ENCODE measurements at places on chromosomes 2 and 18.

DNA sequence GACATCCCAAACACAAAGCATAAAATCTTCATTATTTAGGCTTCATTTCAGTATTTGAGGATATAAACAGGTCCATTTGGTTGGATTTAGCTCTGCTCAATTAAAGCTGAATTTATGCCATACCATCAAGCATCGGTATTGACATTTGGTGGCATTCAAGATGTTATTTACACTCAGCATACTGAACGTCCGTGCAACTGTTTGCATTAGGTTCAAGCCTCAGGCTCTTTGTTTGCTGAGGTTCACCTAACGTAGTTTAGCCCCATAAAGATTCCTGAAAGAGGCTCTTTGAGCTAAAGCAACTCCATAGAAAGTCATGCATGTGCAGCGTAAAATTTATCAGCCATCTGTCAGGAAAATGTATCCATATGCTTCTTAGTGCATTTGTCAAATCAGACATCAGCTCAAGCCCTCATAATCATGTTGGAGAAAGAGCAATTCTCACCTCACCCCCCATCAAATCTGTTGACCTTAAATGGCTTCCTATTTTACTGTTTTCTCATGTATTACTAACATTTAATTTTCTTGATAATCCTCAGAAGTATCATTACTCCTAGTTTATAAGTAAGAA lies 366.9 kb downstream of the EPHA4 start:
- no peak for DNase-seq

- no peak for DNase-seq
Observed at GRCh38 chr2:160501370-160501769, 7.8 kb upstream of the RBMS1 start.

DNA sequence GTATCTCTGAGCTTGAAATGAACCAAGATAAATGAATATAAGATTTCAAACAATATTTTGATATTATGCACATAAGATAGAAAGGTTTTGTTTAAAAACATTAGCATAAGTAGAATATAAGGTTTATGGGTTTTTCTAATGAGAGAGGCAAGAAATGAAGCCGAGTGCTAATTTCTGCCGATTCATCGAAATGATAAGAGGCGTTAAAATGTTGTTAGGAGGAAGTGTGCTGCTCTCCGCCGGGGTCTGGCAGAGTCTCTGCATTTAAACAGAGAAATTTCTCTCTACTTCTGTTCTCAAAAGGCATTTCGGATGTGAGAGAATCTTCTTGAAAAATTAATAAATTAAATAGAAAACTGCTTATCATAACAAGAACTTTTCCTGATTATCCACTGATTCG lies 83.6 kb downstream of the MRPS9 start:
- no peak for DNase-seq

DNA sequence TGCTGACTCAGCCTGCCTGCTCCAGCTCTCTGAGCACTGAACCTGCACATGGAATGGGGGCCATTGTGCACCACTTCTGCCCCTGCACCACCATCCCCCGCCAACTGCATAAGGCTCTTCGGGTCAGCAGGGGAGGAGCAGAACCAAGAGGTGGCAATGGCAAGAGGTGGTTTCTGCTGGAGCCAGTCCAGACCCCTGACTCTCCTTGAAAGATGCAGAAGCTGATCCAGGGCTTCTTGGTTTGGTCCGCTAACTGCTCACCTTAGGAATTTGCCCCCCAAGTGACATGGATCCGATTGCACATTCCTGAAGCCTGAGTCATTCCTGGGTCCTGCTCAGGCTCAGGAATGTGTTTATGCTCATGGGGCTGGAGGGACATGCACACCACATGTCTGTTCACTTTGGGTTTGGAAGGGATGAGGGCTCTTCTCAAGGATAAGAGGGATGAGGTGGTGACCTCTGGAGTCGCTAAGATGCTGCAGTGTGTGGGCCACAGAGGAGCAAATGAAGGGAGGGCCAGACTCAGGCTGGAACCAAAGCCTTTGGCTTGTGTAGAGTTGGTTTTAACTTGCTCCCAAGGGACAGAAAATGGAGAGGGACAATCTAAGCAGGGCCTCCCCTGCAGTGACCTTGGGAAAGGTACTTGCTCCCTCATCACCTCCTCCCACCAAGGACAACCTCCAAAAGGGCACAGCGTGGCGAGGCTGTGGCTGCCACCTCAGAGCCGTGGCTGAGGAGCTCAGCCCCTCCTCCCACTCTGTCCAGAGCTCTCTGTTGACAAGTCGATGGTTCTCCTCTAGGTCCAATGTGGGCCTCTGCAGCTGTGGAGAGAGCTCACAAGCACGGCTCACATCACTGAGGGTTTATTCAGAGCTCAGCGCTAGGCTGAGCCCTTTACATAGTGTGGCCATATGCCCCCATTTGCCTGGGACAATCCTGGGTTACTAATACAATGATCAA lies 66.2 kb downstream of the HS1BP3 start:
- DNase-seq = peak; percentile 88

DNA sequence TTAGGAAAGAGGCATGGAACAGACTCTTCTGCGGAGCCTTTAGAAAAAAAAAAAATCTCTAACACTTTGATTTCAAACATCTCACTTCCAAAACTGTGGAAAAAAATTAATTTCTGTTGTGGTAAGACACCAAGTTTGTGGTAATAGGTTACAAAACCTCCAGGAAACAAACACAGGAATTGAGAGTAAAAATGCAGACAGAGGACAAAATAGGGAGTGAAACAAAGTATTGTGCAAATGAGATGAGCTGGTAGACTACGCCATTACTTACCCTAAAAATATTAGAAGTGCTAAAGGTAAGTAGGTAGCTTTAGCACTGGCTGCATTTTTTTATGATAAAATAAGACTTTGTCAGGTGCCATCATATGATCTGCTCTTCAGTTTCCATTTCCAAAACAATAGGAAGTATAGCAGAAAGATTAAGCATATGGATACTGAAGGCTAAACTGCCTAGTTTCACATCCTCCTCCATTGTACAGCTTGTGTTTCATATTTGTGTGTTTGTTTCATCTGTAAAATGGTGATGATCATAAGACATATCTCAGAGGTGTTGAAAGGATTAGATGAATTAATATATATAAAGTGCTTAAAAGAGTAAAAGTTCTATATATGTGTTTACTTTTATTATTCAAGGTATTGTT lies 309.2 kb downstream of the NR4A2 start:
- no peak for DNase-seq

DNA sequence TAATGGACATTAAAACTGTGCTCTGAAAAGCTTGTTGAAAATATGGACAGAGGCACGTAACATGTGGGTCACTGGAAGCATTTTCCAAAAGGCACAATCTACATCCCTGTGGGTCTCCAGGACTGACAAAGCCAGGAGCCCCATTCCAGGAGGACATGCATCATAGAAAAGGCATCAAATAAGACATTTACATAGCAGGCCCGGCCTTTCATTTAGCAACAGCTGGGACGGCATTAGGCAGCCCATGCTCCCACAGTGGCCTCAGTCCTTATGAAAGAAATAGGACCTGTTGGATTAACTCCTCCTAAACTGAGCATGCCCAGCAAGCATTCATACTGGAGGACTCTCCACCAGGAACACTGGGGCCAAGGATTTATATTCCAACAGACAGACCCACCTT lies 72.2 kb downstream of the TWIST2 start:
- DNase-seq = no peak

- DNase-seq = peak; percentile 31
Observed at GRCh38 chr2:37560863-37561614, 110.4 kb downstream of the CDC42EP3 start.

DNA sequence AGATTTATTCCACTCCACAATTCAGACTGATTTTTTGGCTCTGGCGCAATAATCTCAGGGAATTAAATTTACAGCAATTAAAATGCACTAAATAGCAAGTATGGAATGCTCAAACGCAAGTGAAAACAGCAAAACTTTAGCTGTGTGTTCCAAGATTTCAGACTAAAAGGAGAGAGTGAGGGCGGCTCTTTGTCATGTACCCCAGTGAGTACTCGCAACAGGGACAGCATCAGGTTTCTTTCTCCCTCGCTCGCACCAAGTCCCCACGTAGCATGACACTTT lies 1.1 kb downstream of the ROCK2 start:
- DNase-seq = no peak

- DNase-seq = no peak
Observed at GRCh38 chr2:189676471-189676870, 2.0 kb downstream of the ANKAR start.

DNA sequence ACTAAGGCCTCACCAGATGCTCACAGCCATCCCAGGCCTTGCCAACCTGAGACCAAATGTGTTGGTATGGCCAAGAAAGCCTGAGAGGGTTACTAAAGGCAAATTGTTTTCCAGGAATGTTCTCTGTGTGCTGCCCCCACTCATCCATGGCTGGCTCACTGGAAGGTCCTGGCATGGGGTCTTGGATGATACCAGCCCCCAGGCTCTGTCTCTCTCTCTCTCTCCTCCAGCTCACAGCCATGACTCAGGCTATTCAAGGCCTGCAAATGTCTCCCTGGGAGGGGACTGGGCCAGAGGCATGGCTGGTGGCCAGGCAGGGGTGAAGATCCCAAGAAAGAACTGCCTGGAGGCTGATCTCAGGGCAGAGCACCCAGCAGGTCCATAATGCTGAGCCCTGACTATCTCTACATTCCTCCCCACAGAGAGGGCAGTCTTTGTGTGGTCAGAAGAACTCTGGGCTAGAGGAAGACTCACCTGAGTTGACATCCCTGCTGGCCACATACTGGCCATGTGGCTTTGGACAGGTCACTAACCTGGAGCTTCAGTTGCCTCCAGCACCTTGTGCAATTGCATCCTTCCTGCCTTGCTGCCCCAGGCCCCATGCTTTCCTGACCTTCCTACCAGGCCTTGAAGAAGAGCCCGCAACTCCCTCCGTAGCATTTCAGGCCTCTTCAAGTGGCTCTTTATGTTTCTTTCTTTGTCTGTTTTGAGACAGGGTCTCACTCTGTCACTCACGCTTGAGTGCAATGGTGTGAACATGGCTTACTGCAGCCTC lies 150.4 kb downstream of the ZFP36L2 start:
- DNase-seq = no peak

GRCh38 chr2:187949859-187950258 lies 341.8 kb upstream of the GULP1 start:
- no peak for DNase-seq

DNA sequence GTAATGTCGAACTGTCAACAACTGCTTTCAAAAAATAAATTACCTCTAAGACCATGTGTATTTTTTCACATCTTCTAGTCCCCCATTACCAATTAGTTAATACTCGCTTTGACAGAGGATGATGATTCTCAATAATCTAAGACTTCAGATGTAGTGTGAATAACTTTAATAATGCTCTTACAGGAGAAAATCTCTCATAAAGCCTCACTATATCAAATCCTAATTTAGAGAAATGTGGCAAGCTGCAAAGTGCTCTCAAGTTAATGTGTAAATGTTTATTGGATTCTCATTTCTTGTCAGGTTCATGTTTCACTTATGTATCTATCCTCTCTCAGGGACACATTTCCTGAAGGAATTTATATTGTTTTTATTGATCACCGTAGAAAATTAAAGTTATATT lies 223.9 kb downstream of the CDH7 start:
- no peak for DNase-seq

DNA sequence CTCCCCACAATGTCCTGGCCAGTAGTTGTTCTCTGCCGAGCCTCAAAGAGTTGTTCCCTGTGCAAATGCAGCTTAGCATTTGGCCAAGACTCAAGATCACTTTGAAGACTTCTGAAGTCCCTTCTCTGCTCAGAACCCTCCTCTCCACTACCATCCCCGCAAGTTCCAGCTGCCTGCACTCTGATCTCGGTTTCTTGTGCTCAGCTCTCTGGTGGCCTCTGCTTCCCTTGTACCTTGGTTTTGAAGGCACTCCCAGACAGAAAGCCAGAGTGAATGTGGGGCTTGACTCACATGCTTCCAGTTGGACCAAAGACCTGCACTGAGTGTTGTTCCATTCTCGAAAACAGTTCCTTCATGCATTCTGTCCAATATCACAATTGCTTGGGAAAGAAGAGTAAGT lies 28.6 kb downstream of the CRACDL start:
- DNase-seq = no peak

- no peak for DNase-seq
Observed at GRCh38 chr18:7684357-7684756, 117.2 kb downstream of the PTPRM start.

- DNase-seq = no peak
Observed at GRCh38 chr18:75016025-75016717, 192.8 kb downstream of the PTGR3 start.

DNA sequence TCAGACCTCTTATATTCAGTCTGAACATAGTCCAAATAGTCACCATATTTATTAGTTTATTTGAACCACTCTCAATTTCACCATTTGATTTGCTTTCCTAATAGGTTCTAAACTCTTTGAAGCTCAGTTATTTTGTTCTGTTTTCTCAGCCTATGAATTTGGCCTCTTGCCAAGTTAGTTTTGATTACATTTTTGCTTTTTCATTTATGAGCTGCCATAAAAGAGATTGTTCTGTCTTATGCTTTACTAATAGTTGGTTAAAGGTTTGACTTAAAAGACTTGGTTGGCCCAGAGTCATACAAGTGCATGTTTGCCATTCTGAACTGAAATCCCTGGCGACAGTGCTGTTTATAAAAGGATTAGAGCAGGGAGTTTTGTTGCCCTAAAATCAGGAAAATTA lies 85.9 kb upstream of the RANBP2 start:
- no peak for DNase-seq

DNA sequence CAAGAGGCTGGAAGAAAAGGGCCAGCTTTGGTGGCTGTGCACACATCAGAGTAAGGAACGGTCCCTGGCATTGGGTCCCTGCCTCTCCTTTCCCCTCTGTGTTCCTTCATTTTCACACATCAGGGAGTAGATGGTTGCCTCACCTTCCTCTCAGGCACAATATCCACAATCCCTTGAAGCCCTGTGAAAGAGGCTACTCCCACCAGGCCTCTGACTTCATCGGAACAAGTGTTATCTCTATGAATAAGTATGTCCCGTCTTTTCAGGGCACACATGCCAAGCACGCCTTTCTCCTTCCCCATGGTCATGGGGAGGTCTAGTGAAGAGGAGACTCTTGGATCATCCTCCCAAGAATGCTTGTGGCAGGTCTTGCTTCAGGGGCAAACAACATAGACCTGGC lies 61.2 kb upstream of the LMAN1 start:
- DNase-seq = no peak

DNA sequence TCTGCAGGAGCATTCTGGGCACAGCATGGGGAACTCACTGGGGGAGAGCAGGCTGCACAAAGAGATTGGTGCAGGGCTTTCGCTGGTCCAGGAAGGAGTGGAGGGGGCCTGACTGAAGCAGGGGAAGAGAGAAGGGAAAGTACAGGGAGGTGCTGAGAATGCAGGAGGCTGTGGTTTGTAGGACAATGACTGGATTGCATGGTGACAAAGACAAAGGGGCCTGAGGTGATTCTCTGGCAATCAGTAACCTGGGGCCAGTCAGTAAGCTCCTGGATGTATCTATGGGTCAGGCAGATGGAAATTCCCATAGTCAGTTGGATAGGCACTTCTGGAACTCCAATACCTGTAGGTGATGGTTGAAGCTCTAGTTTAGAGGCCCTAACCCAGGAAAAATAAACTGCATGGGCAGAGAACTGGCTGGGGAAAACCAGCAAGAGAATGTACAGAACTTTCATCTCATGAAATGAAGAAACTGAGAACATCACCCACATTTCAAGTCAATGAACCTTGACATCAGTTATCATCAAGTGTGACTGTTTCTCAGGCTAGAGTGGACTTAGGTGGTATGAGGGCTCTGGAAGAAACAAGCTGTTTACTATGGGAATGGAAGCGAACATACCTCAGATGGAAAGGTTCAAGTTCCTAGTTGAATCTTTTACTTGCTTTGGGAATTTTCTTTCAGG lies 193.2 kb downstream of the TPGS2 start:
- DNase-seq = no peak

All from cerebellar cortex (tissue), 1 donor.